Karpas-422 (cell line): ENCODE measurements at places on chromosomes 3 and 15.

GRCh38 chr3:1664266-1664665, 434.4 kb upstream of the CNTN4 start:
- no peak for DNase-seq

GRCh38 chr3:130488288-130488687, 28.7 kb upstream of the COL6A6 start:
- no peak for DNase-seq

DNA sequence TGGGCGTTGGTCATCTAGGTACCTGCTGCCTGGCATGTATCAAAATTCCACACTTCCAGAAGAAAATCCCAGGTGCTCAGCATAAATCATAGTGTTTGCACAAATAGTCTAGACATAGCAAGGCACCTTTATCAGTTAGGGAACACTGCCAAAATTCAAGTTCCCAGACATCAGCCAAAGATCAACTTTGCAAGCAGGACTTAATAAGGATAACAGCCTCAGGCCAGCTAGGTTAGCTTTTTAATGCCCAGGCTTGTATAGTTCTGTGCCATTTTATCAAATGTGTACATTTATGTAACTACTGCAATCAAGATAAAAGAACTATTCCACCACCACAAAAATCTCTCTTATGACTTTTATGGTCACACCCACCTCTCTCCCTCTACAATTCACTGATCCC, 30.7 kb downstream of the DZIP3 start:
- no peak for DNase-seq

DNA sequence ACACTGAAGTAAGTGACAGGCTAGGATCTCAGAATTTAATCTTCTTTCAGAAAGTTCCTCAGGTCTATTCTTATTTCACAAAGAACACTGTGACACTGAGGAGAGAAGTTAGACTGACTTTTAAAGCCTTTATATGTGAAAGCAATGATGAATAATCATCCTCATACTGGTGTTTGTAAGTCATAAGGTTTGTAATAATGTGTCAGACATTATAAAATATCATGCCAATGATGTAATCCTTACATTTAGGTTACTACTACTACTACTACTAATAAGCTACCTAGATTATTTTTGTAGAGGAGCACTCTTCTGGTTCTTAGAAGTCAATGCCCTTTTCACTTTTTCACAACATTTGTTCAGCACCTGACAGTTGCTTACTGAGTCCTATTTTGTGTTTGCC, 33.4 kb downstream of the FANCD2OS start:
- DNase-seq: no peak

GRCh38 chr15:62641825-62642224, 400.7 kb upstream of the TPM1 start:
- DNase-seq: no peak

GRCh38 chr15:57229051-57229450, 147.3 kb upstream of the CGNL1 start:
- DNase-seq: no peak

- DNase-seq: no peak
These were observed 57.4 kb downstream of the ETFA start for GRCh38 chr15:76253691-76254473.

DNA sequence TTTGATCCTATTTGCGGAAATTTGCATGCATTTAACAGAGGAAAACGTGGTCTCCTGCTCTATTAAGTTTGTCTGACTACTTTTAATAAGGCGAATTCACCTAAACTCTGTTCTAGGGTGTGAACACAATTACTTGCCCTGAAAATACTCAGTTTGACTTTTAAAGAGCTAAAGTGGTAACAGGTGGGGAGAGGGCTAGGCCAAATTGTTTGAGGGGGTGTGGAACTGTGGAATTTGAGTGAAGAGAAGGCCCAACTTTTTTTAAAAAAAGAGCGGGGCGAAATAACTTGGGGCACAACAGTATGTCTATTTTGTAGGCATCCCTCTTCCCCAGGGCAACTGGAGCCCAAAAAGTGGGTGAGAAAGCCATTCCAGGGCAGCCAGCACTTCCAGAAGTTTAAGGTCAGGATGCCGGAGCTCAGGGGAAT, 580 bp upstream of the FXR1 start:
- DNase-seq: peak; percentile 71

- no peak for DNase-seq
These were observed 182.3 kb downstream of the EBLN2 start for GRCh38 chr3:73243740-73244139.

DNA sequence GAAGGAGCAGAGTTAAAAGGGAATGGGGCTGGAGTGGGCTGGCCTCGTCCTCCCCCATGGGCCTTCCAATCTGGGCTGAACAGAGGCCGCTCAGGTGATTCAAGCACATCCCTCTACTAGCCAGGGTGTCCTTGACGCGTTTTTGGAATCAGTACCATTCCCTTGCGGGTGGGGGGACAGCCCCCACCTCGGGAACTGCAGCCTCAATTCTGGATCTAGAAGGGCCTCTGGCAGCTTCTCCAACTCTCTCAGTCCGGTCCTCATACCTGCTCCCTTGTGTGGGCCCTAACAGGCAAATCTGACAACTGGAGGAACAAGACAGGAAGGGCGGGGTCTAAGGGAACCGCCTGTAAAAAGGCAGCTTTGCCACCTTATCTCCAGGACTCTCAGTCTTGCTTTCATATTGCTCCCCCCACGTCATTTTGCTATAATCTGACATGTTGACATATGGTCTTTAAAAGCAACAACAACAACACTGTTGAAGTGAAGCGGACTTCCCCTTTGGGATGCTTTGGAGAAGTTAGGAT, 802 bp upstream of the CHRNB4 start:
- no peak for DNase-seq

DNA sequence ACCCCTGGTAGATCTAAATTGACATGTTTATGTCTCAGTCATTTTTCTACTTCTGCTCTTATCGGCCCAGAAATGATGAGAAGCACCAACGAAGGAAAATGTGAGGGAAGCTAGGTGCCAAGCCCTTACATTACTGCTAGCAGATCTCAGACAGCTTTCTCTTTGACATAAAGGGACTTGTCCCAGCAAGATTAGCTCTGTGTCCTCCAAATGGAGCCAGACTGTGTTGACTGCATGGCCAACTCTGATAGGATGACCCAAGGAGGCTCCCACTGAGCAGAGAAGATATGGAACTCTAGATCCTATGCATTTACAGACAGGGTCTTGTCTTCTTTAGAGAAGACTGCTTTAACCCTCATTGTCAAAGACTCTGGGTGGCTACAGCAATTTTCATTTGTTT, 2.8 kb upstream of the MCTP2 start:
- DNase-seq: no peak

DNA sequence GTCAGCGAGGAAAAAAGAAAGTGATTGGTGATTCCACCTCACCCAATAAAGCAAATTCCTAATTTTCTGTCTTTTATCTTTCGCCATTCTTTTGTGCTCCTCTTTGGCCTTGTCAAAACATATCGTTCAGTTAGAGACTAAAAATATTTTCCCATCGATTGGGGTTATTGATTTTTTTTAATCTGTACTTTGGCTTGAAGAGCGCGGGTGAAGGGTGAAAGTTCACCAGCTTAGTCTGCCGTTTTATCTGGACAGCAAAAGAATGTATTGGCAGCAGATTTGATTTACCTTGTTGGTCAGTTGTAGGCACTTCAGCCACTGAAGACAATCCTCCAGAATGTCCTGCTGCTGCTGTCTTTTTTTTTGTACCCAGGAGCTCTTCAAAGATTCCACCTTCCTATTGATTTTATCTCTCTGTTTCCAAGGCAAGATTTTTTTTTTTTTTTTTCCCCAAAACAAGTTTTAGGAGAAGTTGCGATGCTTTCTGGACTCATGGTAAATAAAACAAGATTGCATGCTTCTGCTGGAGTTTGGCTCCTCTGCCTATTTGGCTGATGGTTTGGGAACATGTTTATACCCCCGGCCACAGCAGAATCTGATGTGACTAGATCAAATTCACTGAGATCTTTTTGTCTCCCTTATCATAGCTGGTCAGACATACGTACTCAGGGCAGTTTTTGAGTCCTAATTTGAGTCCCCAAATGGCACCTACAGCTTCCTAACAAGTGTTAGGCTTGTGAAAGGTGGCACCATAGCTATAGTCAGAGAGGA, 269.3 kb upstream of the ONECUT1 start:
- DNase-seq: no peak

GRCh38 chr15:44780608-44781007, 44.3 kb downstream of the TRIM69 start:
- no peak for DNase-seq

DNA sequence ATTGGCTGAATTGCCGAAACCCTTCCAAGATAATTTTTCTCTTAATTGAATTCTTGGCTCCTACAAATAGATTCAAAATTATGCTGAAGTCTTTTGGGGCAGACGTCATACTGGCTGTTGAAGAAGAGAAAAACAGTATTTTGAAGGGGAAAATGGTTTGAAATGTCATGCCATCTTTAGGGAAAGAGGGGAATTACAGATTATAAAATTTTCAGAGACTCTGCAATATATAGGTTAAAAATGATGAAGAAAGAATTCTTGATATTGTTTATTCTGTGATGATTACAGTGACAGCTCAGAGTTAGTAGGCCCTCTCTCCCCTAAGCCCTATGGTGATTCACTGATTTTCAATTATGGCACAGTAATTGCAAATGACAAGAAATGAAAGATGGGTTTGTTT, 86.1 kb downstream of the CGNL1 start:
- DNase-seq: peak; percentile 42

- DNase-seq: no peak
These were observed 18.8 kb downstream of the PPP1R2 start for GRCh38 chr3:195524171-195524896.

DNA sequence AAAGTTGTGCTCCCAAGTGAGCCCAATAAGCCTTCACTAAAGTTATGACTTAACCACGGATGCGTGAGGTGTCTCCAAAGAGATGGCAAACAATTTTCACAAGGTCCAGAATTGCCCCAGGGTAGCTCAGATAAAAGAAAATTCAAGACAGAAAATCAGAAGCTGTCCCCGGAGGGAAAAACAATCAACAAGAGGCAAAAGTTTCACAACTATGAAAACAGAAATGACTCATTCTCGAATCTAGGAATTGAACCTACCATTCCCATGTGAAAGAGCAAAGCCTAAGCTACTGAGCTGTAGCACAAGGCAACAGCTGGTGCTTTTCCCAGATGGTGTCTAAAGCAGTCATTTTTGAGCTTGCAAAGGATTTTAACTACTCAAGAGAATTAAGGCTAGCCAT, 33.5 kb upstream of the MKRN3 start:
- no peak for DNase-seq

GRCh38 chr3:133783762-133784161, 21.9 kb upstream of the SRPRB start:
- no peak for DNase-seq

GRCh38 chr3:193210618-193211017, 30.4 kb upstream of the PLAAT1 start:
- no peak for DNase-seq

- peak; percentile 98 for DNase-seq
These were observed at the start of gene EIF4G1 for GRCh38 chr3:184314363-184314699. Gene EIF4G1, plus strand, starts transcription at chr3:184314606. Its CDS starts 1,191 bp downstream, at chr3:184315797.

- DNase-seq: no peak
These were observed 161.6 kb downstream of the GHSR start for GRCh38 chr3:172286548-172287148.

GRCh38 chr3:14439501-14440167, 37.2 kb downstream of the SLC6A6 start:
- DNase-seq: no peak

GRCh38 chr3:129173206-129173605, 10.5 kb downstream of the CNBP start:
- peak; percentile 9 for DNase-seq

DNA sequence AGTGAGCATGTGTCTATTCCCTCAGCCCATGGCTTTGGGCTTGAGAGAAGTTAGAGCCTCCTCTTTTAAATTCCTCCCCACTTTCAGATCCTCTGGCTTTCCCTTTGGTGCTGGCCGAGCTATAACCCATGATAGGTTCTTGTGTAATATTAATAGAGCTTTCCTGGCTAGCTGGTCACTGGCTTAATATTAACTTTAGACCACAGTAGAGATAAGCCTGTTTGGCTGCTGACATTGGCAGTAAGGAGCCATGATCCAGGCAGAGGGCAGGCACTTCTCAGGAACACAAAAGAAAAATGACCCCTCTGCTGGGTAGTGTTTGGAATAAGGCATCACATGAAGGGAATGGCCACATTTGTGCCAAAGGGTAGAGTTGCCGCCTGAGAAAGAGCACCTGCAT, 65.4 kb upstream of the UMPS start:
- DNase-seq: no peak

- DNase-seq: no peak
These were observed 11.7 kb upstream of the ADAMTS17 start for GRCh38 chr15:100353449-100353848.

GRCh38 chr15:92683511-92683834, 27.9 kb upstream of the FAM174B start:
- no peak for DNase-seq

GRCh38 chr3:14460342-14461005, 58.1 kb downstream of the SLC6A6 start:
- no peak for DNase-seq

DNA sequence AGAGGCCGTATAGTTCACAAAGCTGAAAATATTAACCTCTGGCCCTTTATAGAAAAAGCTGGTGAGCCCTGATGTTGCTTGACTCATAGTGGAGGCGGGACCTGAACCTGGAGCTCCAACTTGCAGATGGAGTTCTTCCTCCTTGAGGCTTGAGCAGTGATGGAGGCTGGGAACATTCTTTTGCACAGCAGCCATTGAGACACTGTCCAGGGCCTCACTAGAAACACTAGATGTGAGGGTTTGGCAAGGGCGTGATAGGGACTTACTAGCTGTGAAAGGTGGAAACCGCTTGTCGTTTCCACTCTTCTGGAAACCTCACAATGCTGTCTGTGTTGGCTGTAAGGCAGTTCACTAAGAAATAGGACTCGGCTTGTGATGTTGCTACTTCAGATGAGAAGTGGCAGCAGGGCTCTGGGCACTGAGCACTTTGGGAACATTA, 12.5 kb downstream of the SMAD6 start:
- DNase-seq: no peak

DNA sequence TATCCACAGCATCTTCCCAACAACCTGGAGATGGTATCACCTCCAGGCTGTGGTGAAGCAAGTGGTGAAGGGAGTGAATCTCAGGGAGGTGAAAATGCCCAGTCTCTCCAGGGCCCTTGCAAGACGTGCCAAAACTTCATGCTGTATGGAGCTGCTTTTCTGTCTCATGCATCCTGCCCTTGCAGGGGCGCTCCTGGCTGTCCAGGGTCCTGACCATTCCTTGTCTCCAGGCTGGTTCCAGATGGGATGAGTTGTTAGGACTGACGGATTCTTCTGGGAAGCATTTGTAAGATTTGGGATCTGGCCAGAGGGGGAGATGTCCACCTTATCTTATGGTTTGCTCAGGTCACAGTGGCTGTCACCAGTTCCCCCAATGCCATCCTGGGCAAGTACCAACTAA, 15.8 kb downstream of the TGM4 start:
- DNase-seq: no peak
